ENCODE measurements at places on chromosomes 7 and 10. TPM values are rescaled to one million over a fixed set of nuclear protein-coding genes. Genes with fewer than 3 reads are reported as not detected.

HOXA5 gene
- total RNA-seq: not detected

ST8SIA6 gene
- total RNA-seq: not detected

MICU1 gene
- total RNA-seq: 25.9 TPM

LDB3 gene
- not detected for total RNA-seq

SLC16A9 gene
- 10.3 TPM for total RNA-seq

TUBGCP2 gene
- total RNA-seq: 45.8 TPM

PDZD7 gene
- total RNA-seq: 1.2 TPM

Measured in airway epithelial cell (primary cell).